Stimulated activated CD4-positive, alpha-beta T cell treated with anti-CD3 and anti-CD28 coated beads, Interleukin-4, amount 100 ng/mL, for 24 hours (primary cell): ENCODE measurements at places on chromosomes 2 and 18.

DNA sequence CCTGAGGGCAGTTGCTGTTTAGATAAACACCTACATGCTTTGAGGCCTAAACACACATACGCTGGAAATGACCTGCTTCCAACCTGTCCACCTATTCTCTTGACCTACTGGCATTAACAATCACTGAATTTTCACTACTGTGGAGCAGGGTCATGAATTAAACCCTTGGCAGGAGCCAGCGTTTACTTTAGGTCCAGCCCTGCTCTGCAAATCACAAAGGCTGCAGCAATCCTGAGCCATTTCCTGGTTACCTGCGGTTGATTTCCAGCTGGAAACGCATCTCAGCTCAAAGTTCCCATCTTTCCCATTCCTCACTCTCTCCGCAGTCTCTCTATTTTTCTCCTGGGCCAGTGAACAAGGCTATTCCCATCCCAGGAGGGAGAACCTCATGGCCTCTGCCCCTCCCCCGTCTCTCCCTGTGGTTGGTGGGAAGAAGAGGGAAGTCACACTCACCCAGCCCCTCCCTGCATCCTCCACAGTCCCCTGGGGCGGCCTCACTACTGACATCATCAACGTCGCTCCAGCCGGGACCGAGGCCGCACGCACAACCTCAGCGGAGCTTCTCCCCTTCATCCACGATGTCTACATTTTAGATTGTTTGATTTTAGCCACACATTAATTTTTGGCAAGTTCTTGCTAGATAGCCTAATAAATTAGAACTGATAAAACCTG is 84.5 kb upstream of the SNTG2 start:
- no peak for DNase-seq

GRCh38 chr2:28437149-28437835 is 44.6 kb downstream of the FOSL2 start:
- DNase-seq: no peak

- DNase-seq: no peak
Measured at GRCh38 chr2:173282795-173283545, 71.7 kb upstream of the CDCA7 start.

- DNase-seq: no peak
Measured at GRCh38 chr2:124534028-124534427, 508.9 kb downstream of the CNTNAP5 start.

GRCh38 chr2:6443061-6443823 is 422.5 kb downstream of the CMPK2 start:
- DNase-seq: no peak

GRCh38 chr2:55052129-55053061 is 2.1 kb upstream of the RTN4 start:
- no peak for DNase-seq

GRCh38 chr2:220619525-220620220 is 952.4 kb downstream of the EPHA4 start:
- no peak for DNase-seq

DNA sequence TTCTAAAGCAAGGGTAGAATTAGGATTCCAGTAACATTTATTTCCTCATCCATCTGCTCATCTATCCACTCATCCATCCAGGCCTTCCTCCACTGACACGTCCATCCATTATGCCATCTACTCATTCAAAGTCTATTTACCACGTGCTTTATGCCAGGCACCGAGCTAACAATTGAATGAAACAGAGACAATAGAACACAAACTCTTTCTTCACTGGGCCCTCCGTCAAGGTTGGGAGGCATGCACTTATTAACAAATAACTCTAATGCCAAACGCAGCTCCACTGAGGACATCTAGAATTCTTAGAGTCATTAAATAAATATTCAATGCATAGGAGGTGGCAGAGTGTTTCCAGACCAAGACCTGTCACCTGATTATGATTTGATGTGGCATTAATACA is 262.7 kb downstream of the CYRIA start:
- DNase-seq: no peak

GRCh38 chr2:210049831-210050230 is 47.4 kb downstream of the RPE start:
- DNase-seq: no peak

DNA sequence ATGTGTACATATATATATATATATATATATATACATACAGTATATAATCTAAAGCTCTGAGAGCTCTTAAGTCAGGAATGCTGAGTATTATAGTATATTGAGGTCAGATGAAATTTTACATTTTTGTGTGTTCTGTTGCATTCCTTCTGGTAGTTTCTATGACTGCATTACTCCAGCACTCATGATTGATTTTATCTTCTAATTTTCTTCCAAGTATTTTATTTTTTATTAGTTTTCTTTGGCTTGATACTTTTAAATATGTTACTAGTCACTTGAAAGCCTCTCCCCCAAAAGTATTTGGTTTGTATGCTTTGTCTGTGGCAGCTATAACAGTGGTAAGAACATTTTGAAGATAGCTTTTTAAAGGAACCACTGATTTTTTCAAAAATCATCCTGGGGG is 25.0 kb downstream of the METTL21A start:
- no peak for DNase-seq

- no peak for DNase-seq
Measured at GRCh38 chr2:235043762-235044500, 92.1 kb downstream of the SH3BP4 start.

DNA sequence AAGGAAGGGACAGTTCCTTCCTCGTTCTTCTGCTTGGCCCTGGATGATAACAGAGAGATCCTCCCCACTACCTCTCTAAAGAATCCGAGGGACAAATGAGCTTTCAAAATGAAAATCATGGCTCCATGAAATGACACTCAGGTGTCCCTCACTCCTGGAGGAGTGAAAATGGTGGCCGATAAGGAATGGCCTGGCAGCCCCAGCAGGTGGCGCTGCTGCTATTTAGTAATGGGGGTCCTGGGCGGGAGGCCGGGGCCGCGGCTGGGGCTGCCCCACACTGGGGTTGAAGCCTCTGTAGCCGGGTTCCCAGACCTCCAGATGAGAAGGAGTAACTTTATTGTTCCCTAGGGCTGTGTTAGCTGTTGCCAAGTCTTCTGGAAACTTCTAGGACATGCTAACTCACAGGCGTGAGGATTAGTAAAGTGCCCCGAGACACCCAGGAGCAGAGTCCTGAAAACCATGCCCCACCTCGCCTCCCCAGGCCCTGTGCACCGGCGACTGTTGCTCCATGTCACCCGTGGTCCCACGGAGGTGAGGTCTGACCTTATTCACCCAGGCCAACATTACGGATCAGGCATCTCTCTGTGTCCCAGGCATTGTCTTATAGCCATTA is 138.0 kb downstream of the CTIF start:
- peak; percentile 67 for DNase-seq

DNA sequence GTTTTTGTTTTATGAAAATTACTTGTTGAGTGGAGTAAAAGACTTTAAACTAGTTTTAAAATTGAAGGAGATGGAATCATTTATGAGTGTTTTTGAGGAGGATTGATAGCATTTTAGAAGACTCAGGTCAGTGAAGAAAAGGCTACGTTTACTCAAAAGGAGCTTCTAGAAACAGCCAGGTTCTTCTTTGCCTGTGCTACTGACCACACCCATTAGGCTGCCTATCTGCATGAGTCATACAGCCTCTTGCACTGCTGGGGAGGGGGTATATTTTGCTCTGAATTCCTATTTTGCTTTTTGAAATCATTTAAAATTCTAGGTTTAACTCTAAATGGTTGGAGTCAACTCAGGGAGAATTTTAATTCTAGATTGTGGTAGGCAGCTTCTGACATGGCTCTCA is 22.3 kb downstream of the EFEMP1 start:
- no peak for DNase-seq

- DNase-seq: no peak
Measured at GRCh38 chr2:72116081-72116533, 31.6 kb downstream of the CYP26B1 start.

DNA sequence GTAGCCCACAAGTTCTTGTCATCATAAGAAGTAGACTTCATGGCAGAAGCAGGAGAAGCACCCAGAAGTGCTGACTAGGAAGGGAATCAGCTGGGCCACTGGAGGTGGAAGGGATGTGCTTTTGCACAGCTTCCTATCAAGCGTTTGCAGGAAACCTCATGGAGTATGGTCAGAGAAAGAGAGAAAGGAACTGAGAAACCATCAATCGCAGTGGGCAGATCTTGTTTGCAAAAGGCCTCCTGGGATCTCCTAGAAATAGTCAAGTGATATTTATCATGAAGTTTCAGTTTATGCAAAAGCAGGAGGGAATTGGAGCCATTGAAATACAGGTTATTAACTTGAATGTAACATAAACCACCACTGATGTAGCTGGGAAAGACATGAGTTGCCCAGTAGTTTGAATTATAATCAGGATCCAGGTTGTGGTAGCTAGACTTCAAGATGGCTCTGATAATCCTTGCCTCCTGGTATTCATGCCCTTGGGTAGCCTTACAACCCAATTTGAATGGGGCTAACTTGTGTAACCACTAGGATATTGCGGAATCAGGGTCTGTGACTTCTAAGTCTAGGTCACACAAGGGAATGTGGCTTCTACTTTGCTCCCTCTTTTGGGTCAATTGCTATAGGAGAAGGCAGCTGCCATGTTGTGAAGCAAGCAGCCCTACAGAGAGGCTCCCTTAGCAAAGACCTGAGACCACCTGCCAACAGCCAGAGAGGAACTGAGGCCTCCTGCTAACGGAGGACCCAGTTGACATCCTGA is 69.8 kb upstream of the TCF4 start:
- DNase-seq: no peak

GRCh38 chr2:72579591-72580180 is 246.1 kb downstream of the EXOC6B start:
- DNase-seq: no peak

GRCh38 chr18:56487801-56488200 is 150.6 kb downstream of the TXNL1 start:
- DNase-seq: no peak

- DNase-seq: no peak
Measured at GRCh38 chr2:144362401-144362800, 157.5 kb downstream of the ZEB2 start.

GRCh38 chr18:9991011-9992000 is 77.5 kb downstream of the VAPA start:
- no peak for DNase-seq

- no peak for DNase-seq
Measured at GRCh38 chr2:205858881-205859441, 176.7 kb downstream of the NRP2 start.

DNA sequence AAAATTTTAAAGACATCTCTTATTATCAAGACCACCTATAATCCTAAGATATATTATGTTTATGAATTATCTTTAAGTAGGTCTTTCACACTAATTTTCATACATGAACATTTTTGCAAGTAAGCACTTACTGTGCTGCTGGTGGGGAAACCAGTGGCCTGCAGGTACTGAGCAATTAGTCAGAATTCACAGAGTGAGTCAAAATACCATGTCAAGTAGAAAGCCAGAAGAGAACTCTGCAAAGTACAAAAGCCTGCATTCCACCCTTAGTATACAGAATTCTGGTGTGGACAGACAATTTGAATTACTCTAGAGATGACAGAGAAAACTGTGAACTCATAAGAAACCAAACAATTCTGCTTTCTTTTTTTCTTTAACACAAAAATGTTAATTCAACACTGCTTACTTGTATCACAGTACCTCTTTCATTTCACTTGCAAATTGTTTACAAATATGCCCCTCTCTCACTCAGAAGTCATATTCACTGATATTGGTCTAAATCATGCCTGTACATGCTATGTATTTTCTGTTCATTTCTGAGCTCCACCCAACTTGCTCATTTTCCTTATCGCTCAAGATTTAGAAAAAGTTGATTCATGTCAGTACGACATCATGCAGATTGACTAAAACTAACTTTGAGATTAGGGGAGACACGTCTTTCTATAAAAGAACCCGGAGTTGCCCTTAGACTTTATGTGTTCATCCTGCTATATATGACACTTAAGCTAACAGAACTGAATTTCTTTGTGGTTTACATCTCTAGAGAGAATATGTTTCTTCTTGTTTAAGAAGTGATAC is 182.9 kb downstream of the IKZF2 start:
- DNase-seq: no peak

DNA sequence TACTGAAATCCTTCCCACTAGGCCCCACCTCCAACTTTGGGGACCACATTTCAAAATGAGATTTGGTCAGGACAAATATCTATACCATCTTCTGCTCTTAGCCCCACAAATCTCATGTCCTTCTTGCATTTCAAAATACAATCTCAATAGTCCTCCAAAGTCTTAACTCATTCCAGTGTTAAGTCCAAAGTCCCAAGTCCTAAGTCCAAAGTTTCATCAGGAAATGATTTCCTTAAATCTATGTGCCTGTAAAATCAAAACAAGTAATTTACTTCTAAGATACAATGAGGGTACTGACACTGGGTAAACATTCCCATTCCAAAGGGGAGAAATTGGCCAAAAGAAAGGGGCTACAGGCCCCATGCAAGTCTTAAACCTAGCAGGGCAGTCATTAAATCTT is 40.5 kb upstream of the TNP1 start:
- DNase-seq: no peak

DNA sequence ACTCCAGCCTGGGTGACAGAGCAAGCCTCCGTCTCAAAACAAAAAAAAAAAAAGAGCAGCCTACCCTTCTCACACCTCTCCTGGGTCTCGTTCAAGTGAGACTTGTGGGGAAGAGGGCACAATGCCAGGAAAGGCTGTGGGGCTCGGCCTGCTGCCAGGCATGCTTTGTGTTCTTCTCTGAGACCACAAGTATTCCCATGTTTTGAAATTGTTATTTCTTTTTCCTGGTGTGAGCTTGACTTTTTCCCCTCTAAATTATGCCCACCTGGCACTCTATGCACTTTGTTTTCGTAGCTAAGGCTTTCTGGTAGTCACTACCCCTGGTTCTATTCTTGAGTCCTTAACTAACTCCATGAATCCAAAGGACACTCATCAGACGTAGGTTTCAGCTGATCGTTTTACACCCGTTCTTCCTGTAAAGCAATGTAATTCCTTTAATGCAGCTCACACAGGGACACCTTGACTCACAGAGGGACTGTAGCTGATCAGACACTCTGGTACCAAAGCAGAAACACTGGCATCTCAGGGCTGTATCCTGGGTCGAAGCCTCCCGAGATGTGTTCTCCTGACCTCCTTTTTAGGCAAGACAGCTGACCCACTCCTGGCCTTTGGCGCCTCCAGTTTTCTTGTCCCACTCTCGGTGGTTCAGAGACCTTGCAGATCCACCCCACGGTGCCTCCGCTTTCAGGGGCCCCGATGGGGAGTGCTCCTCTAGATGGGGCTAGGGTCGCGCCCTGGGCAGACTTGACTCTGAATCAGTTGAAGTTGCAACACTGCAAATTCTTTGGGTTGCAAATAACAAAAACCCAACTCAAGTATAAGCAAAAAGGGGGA is 193.3 kb upstream of the AGAP1 start:
- DNase-seq: no peak

- peak; percentile 63 for DNase-seq
Measured at GRCh38 chr2:27264753-27265535, 2.1 kb upstream of the SLC30A3 start.

- no peak for DNase-seq
Measured at GRCh38 chr2:138239902-138240491, 261.6 kb upstream of the SPOPL start.
